ENCODE measurements at places on chromosomes 3 and 15.

DNA sequence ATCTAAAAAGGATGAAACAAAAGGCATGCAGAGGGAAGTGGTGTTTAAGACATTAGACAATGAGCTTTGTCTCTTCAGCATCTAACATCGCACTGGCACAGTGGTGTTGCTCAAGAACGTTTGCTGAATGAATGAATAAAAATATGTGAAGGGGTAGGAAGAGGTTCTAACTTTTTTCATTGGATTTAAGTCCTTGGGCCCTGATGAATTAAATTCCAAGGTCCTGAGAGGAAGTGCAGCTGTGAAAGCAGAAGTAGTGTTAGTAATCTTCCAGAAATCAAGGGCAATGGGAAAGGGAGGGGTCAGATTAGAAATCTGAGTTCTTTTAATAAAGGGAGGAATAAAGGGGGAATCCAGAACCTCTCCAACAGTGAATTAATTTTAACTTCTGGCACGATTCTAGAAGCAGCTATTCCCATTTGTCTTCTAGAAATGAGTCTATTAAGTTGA is 29.6 kb downstream of the TLNRD1 start:
- DNase-seq = no peak

- DNase-seq = no peak
Measured at GRCh38 chr15:77195586-77195985, 124.7 kb upstream of the TSPAN3 start.

DNA sequence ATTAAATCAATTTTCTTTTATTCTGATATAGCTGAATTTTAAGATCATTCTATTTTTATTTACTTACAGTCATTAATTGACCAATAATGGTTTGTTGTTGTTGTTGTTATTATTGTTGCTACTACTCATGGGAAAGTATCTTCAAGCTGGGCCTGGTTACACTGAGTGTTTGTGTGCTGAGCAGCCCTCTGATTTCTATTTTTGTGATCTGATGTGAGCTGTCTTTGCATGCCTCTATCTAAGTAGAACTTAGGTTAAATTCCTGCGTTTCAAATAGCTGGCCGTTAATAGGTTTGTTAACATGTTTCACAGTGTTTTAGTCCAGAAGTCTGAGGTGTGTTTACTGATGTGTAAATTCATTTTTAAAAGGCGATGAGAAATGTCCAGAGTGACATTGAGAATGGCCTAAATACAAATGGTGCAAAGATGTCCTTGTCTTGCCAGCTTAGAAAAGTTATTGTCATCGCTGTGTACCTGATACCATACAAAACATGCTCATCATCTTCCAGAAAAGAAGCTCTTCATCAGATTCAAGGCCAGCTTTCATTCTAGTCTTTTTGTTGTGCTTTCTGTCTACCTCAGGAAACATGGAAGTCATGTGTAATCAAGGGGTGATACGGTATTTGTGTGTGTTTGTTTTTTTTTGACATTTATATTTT is 15.8 kb downstream of the ARIH2 start:
- no peak for DNase-seq

DNA sequence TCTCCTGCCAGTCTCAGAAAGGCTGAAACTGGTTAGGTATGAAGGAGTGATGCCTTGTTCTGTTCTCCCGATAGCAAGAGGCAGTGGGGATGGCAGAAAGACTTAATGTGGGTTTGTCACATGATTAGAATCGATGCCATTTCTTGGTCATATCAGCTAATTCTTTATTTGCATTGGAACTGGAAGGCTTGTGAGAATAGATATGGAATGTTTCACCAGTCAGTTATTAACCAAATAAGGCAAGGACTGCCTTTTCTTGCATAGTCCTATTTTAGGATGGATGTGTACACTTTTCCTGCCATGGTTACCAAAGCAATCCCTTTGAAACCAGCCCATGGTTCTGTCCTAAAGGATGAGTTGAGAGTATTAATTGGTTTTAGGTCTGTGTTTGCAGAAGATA is 33.7 kb downstream of the FILIP1L start:
- DNase-seq = no peak

DNA sequence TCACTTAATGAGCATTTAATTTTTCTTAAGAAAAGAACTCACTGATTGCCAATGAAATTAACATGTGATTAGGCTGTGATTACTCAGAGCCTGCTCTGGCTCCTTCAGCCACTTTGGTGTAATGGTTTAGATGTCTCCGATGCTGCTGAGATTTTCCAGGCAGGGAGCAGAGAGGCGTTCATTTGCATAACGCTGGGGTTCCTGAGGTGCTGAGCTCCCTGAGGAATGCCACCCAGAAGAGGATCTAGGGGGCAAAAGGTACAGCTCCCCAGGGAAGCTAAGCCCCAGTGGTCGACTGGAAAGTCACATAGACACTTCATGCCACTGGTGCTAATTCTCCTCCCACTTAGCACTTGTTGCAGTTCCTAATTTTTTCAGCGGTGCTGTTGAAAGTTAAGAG is 119.5 kb downstream of the USP13 start:
- DNase-seq = no peak

DNA sequence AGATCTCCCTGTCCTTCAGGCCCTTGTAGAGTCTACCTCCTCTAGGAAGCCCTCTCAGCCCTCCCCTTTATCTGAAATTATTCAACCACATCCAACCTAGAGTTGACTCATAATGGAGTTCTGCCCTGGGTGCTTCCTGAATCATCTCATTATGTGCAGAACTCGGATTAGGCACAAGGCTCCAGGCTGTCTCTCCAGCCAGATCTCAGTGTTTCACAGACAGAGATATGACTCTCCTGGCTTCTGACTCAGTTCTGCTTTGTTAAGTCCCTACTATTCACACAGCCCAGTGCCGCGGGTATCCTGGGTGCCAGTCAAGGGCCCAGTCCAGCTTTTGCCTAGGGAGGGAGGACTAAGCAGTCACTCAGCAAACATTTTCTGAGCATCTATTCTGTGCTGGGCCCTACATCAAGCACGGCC is 9.3 kb downstream of the STRA6 start:
- DNase-seq = no peak

GRCh38 chr3:82376883-82377282 is 615.4 kb upstream of the GBE1 start:
- no peak for DNase-seq

GRCh38 chr15:85474700-85475316 is 94.4 kb downstream of the AKAP13 start:
- no peak for DNase-seq

GRCh38 chr3:40120806-40121205 is 188.7 kb upstream of the EIF1B start:
- DNase-seq = no peak

DNA sequence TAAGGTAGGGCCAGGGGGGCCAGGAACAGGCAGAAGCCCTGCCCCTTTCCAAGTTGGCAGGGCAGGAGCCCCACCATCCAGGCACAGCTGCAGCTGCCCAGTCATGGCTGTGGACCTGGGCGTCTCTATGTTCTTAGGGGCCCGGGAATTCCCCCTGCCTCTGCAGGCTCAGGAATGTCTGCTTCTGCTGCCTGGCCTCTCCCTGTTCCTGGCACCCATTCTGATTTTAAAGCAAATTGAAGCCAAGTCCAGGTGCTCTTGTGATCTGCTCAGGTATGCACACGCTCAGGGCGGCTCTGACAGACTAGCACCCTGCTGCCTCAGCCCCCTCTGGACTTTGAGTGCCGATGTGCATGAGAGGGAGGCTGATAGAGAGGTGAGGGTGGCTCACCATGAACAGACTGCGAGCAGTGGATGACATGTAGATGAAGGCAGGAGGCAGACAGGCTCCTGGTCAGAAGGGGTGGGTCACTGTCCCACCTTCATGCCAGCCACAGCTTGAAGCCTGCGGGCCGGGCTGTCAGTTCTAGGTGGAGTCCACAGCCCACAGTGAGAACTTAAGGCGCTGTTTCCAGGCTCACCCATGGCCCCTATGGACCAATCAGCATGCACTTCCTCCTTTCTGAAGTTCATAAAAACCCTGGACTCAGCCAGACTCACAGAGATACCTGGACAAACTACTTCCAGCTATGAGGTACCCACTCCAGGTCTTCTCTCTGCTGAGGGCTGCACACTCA is 747.8 kb upstream of the GBE1 start:
- no peak for DNase-seq

DNA sequence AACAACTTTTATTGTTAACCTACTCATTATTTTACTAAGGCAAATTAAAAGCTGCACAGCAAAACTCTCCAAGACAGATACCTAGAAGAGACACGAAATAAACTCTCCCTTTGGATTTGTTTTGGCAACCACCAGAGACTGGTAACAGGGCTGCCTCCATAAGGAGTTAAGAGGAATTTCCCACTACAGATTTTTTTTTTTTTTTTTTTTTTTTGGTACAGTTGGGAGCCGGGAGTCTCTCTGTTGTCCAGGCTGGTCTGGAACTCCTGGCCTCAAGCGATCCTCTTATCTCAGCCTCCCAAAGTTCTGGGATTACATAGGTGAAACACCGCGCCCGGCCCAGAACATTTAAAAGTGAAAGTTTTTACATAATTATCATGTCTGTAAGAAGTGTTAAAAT is 73.6 kb upstream of the VGLL4 start:
- no peak for DNase-seq

- DNase-seq = no peak
Measured at GRCh38 chr3:13532631-13533030, 16.3 kb upstream of the FBLN2 start.

GRCh38 chr3:45345846-45346580 is 42.4 kb upstream of the LARS2 start:
- no peak for DNase-seq

DNA sequence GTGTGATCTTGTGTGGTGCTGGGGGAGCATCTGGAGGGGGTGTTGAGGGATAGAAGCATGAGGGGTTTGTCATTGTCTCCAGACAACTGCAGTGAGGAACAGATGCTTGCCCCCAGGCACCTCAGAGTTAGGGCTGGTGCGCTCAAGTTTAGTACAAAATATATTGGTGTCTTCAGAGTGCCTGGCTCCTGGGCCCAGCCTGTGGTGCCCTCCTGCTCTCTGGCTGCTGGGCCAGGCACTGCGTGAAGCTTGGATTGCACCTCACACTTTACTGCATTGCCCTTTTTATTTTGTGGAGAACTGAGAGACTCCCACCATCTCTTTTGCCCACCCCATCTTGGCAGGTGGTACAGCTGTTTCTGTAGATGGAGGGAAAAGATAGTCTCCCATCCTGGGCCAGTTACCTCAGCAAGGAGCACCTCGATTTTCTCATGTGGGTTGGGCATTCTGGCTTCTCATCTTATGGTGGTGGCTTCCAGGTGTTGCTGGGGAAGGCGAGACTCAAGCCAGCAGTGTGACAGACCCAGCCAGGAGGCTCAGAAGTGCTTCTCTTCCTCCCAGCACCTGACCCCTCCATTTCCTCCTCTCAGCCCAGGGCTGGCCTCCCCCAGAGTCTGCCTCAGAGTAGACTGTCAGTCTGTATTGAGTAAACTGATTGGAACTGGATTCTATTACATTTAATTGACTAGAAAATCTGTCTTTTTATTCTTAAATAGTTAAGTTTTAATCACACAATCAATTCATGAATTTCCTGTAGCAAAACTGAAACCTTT is 140.5 kb downstream of the DNAJB8 start:
- peak; percentile 21 for DNase-seq

DNA sequence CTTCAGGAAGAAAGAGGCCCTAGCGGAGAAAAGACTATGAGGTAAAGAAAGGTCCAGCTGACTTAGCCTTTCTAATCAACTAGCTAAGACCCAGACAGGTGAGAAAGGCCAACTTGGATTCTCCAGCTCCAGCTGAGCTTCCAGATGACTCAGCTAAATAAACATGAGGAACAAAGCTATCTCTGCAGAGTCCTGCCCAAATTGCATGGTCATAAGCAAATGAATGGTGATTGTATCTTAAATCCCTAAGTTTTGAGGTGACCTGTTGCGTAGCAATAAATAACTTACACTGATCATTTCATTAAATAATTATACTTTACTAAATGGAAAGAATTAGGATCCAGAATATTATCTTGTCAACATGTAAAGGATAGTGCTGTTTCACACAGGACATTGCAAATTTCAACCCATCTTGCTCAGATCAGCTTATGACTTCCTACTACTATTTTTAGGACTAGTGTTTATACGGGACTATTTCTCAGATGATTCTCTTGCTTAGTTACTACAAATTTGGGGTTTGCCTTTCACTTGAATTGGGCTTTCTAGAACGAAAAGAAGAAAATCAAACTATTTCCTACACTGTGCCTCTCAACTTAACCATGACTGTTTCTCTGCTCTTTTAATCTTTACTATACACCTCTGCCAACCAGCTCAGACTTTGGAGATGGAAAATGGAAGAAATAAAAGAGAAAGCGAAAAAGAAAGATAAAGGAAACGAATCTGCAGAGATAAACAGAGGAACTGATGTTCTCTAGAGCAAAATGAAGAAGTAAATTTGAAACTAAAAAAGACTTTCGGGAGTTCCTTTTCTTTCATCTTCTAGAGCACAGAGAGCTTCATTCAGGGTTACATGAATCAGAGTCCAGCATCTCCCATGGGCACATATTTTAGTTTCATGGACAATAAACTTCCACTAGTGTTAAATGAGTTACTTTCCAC is 6.6 kb upstream of the ADGRG7 start:
- DNase-seq = no peak

DNA sequence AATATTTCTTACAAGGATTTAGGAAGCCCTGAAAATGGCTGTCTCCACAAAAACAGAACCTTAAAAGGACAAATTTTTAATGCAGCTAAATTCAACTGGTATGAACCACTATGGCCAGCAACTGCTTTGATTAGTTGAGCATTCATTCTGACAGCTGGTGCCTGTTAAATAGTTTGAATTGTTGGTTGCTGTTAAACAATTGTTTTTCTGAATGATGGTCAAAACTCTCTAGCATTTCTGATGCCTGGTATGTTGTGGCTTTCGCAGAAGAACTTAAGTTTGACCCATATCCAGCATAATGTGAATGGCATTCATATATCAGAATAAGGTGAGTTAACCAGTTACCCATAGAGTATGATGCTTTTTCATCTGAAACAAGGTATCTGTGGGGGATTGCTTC is 138.4 kb downstream of the MEIS2 start:
- no peak for DNase-seq

DNA sequence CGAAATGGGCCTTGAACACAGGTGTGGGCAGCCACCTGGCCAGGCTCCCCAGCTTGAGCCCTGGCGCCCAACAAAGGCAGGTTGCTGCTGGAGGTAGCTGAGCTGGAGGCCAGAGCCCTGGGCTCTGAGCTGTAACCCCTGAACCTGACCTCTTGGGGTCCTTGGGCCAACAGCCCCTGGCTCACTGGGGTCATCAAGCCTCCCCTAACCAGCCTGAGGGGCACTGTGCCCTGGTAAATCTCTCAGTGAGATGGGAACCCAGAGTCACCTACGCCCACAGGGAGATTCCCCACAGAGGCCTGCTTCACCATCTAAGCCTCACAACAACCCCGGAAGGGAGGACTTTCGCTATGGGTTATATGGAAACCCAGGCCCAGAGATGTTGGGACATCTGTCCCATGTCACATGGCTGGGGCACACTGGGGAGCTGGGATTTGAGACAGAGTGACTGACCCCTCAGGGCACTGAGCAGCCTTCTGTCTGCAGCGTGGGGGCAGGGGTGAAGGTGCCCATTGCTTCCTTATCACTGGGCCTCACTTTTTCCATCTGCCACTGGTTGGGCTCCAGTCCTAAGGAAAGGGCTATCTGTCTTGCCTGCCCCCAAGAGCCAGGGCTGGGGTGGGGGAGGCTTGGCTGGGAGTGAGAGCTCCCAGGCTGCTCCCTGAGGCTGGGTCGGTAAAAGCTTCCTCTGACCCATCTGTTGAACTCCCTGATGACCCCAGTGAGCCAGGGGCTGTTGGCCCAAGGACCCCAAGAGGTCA is 59.1 kb downstream of the IQSEC1 start:
- peak; percentile 36 for DNase-seq

- no peak for DNase-seq
Measured at GRCh38 chr3:110017304-110017703, 680.0 kb upstream of the DPPA4 start.

GRCh38 chr15:29638781-29639180 is 183.5 kb downstream of the TJP1 start:
- no peak for DNase-seq
